OCI-LY7 (cell line): ENCODE measurements at places on chromosomes 13 and 19.

GRCh38 chr13:113526466-113527220 lies 36.1 kb upstream of the DCUN1D2 start:
- peak; percentile 8 for DNase-seq

DNA sequence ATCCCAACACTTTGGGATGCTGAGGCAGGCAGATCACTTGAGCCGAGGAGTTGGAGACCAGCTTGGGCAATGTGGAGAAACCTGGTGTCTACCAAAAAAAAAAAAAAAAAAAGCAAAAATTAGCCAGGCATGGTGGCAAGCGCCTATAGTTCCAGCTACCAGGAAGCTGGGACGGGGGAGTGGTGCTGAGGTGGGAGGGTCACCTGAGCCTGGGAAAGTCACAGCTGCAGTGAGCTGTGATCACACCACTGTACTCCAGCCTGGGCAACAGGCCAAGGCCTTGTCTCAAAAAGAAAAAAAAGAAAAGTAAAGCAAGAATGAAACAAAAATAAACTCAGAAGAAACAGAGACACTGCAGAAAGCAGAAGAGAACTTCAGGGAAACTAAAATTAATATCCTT lies 31.6 kb downstream of the MTRF1 start:
- DNase-seq, result no peak

GRCh38 chr13:113129921-113130750 lies 7.5 kb downstream of the F10 start:
- DNase-seq, result no peak

GRCh38 chr13:112796190-112796915 lies 106.5 kb downstream of the ATP11A start:
- DNase-seq, result no peak

GRCh38 chr13:49256841-49257240 lies 9.1 kb downstream of the CDADC1 start:
- DNase-seq, result no peak

DNA sequence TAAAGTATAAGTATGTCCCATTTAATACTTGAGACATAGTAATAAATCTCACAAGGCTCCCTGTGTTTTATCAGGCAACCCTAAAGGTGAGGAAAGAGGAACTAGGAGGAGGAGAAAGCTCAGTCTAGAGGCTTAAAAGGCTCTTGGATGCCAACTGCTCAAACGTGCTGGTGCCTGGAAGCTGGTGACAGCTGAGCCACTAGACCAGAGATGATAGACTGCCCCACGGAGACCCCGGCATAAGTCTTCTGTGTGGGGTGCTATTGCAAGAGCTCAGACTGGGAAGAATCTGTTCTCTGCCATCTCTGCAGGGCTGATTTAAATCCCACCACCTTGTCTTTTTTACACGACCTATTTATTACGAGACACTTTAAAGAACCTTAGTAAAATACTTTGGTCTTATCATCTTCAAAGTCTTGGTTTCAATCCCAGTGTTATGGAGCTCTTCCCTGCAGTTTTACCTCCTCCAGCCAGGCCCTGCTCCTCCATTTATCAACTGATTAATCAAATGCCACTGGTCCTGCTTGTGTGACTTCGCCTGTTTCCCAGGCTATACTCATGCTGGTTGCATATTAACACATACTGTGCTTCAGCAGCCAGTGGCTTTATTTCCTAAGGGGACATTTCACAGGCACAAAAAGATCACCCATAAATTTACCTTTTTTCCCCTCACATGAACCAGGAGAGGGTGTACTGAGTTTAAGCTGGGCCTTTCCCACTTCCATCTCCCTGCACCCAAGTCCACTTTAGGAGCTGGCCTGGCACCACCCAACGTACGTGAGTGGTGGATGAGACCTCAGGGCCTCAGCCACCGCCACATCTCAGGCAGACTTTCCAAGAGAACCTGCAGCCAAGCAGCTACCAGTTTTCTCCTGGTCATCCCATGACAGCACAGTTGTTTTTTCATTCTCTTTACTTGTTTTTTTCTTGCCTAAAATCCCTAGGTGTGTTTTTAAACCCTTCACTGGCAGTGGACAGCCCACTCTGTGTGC lies 7.8 kb upstream of the ATP12A start:
- no peak for DNase-seq

GRCh38 chr19:43425567-43426392 lies 11.1 kb downstream of the TEX101 start:
- peak; percentile 7 for DNase-seq

DNA sequence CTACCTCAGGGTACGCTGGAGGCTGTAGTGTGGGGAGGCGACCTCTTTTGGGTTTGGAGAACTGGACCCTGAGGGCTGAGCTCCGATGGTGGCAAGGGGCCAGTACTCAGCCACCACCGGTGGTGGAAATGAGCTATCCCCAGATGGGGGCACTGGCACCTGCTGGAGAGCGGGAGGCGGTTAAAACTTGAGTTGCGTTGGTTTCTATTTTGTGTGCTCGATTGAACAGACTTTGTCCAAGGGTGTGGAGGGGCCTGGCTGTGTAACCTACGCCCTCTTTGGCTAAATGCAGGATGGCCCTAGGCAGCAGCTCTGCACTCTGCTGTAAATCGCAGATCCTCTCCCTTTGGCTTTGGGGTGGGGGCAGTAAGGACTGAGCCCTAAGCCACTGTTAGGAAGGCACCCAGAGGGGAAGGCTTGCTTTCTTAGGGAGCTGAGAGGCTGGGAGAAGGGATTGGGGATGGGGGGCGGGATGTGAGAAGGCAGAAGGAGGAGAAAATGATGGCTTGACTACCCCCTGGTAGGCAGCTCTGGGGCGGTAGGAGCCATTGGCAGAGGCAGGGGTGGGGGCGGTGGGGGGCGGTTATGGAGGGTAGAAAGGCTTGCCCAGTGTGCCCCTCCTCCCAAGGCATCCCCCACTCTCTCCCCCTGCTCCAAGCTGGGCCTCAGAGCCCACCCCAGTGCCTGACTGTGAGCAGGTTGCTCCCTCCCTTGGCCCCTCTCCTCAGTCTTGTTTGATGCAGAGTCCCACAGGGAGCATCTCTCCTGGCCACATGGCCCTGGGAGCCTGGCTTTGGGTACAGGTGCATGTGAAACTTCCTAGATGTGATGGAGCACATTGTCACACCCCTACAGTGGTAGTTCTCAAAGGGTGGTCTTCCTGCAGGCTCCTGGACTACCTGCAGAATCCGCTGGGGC lies 5.0 kb downstream of the VSTM2B start:
- DNase-seq, result no peak

DNA sequence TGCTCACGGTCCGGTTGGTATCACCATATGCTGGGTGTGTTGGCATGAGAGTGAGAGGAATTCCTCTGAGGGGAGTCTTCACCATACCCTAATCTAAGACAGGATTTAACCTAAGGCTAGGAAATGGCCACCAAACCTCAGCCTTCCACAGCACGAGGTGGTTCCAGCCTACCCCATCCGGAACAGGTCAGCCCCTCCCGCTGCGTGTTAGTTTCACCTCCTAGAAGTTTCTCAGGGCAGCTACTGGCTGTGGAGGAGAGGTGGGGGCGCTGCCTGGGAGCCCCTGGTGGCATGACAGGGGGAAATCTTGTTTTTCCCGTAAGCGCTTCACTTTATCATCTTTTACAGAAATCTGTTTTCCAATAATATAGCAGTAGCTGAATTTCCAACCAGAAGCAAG lies 55.1 kb downstream of the RGCC start:
- peak; percentile 84 for DNase-seq

DNA sequence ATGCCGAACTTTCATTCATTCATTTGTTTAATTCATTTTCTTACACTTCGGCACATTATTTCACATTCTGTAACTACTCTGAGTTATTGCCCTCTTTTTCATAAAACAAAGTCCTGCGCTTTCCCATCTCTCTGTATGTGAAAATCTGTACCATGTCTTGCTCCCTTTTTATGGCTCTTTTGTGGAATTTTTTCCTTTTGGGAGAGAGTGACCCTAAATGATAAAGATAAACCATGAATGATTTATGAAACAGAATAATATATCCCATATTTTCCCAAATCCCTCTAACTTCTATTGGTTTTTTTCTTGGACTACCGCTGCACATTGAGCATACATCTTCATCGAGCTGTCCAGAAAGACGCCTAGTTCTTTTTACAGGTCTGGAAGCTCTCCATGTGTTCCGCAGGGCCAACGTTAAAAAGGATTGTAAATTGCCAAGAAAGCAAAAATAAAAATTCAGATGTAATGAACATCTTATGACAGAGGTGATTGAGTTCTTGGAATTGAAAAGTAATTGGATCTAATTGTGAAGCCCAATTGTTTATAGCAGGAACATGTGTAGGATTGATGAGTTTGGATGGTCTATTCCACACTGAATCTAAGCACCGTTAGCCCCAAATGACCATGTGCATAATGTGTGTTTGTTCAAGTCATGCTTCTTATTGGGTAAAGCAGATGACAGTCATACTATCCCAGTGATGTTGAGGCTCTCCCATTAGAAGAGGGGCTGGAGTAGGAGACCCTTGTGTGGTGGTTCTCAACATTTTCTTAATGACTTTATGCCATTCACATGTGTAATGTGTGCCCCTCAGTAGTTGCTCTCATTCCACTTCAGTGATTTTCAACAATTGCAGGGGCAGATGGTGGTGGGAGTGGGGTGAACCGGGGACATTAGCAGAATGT lies 378.9 kb downstream of the DLEU7 start:
- DNase-seq, result peak; percentile 10

GRCh38 chr13:74444864-74445479 lies 310.8 kb upstream of the KLF12 start:
- no peak for DNase-seq

GRCh38 chr13:42495751-42496150 lies 78.2 kb upstream of the TNFSF11 start:
- DNase-seq, result no peak

DNA sequence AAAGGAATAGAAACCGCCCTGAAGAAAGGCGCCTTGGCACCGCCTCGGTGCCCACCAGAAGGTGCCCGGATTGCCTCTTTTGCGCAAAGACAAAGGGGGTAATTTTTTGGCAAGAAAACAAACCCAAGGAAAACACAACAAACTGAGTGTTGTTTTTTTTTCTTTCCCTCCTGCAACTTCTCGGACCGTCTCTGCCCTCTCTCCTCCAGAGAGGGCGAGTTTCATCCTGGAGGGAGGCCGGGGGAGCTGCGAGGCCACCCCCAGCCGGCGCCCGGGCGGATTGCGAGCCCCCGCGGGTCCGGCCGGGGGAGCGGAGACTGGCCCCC lies 2.3 kb downstream of the ZNF536 start:
- DNase-seq, result no peak

DNA sequence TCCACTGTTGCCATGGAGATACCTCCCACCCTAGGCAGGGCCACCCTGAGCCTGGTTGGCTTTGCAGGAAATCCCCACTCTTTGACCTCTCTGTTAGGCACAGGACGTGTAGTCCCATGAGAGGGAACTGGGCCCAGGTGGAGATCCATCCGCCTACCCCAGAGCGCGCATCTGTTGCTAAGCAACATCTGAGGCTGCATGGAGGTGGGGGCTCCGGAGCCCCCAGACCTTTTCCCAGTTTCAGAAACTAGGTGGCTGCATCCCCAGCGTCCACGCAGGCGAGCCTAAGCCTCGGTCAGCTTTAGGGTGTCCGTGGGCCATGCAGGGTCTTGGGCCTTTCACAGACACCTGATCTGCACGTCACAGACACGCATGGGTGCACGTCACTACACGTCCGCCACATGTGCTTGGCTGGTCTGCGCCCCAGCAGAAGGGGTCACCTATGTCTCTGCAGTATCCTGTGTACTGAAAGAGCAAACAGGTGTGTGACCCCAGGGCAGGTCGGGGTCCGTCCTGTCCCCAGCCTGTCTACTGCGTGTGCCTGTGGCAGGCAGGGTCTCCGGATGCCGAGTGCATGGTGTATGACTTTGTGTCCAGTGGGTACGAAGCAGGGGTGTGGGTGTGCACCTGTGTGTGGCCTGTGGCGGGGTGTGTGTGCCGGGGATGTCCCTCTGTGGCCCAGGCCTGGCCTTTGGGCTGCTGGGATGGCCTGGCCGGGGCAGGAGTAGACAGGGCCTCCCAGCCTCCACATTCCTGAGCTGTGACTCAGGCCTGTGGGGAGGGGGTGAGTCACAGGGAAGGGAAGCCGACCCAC lies 4.1 kb upstream of the CIRBP start:
- peak; percentile 91 for DNase-seq

DNA sequence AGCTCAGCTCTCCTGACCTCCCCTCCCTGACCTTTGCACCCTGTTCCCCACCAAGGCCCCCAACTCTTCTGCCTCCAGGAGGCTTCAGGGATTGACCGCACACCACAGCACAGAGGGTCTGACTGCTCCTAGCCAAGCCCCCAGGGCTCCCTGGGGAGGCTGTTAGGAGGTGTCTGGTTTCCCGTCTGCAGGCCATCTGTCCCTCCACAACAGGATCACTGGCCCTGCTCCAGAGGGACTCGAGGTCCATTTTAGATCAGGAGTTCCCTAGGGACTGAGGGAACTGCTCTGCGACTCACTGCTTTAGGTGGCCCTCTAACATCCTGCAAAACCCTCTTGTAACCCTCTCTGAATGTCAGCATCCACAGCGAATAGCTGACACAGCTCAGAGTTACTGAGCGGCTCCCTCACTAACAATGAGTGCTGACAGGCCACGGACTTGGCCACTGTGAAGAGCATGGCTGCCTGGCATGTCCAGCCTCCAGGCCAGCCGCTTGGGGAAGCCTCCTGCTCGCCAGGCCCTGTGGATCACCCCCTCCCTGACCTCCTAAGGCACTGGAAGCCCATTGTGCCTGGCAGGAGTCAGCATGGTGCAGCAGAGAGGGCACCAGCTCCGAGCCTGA lies 17.7 kb downstream of the GRIK5 start:
- no peak for DNase-seq

- DNase-seq, result no peak
These were observed 1258.6 kb downstream of the PCDH9 start for GRCh38 chr13:65971541-65971940.

DNA sequence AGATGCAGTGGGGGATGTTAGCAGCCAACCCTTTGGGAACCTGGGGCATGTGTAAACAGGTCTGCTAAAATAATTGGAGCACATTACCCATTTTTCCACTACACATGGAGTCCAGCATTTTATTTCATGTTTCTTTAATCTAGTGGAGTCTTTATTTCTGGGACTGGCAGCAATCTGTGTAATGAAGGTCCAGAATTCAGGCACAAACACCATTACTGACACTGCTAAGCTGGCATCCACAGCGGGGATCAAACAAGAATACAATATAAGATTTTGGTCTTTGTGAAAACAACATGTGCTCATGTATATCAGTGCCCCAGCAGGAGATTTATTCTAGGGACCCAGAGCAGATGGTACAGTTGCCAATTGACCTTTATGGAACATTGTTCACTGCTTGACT lies 1587.0 kb upstream of the PRR20A start:
- DNase-seq, result no peak

- DNase-seq, result no peak
These were observed 421.9 kb upstream of the ARGLU1 start for GRCh38 chr13:106989876-106990275.

- peak; percentile 26 for DNase-seq
These were observed 57.8 kb upstream of the ITM2B start for GRCh38 chr13:48175185-48175584.

- DNase-seq, result no peak
These were observed 188.4 kb downstream of the ITGBL1 start for GRCh38 chr13:101640788-101641400.

DNA sequence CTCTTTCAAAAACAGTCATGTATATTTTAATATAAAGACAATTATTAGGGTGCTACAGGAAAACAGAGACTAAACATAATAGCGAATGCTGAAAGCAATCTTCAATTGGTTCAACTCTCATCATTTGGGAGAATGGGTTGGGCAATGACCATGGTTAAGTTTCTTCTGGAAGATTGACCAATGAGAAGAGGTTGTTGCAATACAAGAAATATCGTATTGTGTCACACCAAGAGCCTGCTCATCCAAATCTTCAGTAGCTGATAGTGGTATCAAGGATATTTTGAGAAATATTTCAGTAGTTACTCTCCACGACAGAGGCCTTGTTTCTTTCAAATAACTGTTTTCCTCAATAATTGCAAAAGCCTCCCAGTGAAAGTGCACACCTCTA lies 83.0 kb upstream of the FNDC3A start:
- no peak for DNase-seq
